ENCODE measurements at places on chromosomes 2 and 18.
A peak's percentile ranks its signal among the peaks of the same experiment; 100 is the strongest.

- DNase-seq: no peak
Observed at GRCh38 chr2:39607538-39608262, 58.0 kb upstream of the TMEM178A start.

GRCh38 chr2:26970244-26970927, at the start of gene MAPRE3:
Gene MAPRE3 (plus strand): TSS chr2:26970637. CDS start chr2:27022219, 51,582 bp downstream.
- peak; percentile 94 for DNase-seq

DNA sequence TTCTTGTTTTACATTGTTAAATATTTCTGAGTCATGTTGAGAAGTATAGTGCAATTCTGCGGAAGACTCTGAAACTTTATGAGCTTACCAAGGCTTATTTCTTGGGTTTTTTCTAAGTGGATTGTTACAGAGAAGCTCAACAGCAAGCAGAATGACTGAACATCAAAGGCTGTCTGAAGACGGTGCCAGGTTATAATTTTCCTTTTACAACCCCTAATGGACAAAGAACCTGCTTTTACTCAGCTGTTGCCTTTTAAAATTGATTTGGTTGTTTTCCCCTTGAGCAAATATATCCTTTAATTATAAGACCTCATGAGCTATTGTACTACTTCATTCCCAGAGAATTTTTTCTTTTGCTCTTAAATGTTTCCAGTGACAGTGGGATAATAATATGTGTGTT, 41.6 kb downstream of the LAMA3 start:
- DNase-seq: no peak

DNA sequence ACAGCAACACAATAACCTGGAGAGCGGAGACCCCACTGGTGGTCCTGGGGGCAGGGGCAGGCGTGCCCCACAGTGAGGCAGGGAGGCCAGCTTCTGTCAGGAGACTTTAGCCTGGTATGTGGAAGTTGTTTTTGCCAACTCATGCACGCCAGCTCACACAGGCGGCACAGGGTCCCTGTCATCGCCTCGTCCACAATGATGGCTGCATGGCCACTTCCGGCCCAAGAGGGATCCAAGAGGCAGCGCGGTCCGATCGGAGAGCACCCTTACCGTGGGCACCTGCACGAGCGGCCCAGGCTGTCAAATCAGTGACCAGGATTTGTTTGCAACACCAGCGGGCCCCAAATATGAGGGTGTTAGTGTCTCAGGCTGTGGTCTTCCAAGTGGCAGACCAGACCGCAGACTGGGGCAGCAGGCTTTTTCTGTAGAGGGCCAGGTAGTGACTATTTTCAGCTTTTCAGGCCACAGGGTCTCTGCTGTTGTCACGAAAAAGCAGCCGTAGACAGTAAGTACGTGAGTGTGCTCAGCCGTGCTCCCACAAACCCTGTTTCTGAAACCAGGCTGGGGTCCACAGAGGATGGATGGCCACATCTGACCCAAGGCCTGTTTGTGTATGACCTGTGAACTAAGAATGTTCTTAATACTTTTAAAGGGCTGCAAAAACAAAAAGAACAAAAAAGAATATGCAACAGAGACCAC, 21.2 kb downstream of the SNED1 start:
- DNase-seq: no peak

- no peak for DNase-seq
Observed at GRCh38 chr2:43223521-43224001, 2.8 kb downstream of the ZFP36L2 start.

DNA sequence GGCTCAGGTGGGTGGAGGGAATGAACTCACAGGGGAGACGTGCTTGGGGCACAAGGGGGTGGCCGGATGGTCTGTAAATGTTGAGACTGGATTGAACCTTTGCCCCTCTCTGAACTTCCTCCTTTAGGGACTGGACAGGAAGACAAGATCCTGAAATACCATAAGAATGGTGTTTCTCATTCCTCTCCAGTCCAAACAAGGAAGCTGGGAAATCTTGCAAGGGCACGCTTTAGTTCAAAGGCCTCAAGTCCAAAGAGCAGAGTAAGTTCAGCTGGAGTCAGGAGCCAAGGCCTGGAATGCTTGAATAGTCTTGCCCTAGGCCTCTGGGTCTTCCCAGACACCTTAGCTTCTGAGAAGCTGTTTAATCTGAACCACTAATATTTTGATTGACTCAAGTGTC, 52.4 kb upstream of the SIX3 start:
- no peak for DNase-seq

GRCh38 chr18:62863579-62864001, 148.2 kb downstream of the PHLPP1 start:
- DNase-seq: no peak

DNA sequence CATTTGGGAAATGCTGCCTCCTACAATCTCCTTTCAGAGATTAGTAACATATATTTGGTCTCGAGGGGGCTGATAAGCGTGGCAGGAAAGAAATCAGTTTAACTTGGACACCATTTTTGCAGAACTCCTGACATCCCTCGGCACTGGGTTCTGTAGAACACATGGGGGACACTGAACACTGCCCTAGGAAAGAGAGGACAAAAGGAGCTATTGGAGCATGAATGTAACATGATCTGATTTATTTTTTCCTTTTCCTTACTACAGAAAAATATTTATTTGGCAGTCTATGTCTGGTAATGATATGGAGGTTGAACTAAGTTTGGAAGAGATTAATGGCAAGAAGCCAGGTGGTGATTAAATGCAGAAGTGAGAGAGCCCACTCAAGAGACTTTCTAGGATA, 153.8 kb downstream of the AFF3 start:
- no peak for DNase-seq

DNA sequence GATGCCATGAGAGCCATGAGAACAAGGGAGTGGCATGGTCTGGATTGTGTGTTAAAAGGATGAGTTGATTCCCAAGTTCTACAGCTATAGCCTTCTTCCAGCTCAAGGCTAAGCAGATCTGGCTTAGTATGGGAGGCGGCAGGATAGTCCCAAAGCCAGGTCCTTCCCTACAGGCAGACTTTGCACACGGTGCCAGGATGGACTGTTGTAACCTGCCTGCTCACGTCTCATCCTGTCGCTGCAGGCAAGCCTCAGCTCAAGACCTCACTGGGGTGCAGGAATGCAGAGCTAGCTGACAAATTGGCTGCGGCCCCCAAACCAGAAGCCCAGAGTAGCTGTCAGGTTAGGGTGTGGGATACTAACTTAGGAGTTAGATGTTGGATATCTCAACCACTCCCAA, 28.8 kb upstream of the IGFBP5 start:
- DNase-seq: peak; percentile 18

GRCh38 chr2:108615480-108616090, 81.3 kb downstream of the LIMS1 start:
- no peak for DNase-seq

GRCh38 chr2:10007435-10007834, 35.9 kb upstream of the KLF11 start:
- DNase-seq: no peak

DNA sequence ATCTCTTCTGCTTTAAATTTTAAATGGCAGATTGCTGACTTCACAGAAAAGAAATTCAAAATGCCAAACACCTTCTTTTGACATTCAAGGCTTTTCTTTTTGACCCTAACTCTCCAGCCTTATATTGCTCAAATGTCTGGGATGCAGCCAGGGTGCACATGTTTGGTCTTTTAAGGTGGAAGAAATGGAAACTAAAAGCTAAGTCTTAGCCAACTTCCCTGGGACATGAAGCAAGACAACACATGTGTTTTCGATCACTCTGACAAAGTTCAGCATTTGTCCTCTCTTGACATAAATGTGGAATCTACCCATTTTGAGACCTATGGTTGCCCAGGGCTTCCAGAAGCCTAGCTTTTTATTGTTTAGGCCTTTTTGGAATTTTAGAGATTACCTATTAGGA, 161.6 kb downstream of the RDH14 start:
- no peak for DNase-seq

DNA sequence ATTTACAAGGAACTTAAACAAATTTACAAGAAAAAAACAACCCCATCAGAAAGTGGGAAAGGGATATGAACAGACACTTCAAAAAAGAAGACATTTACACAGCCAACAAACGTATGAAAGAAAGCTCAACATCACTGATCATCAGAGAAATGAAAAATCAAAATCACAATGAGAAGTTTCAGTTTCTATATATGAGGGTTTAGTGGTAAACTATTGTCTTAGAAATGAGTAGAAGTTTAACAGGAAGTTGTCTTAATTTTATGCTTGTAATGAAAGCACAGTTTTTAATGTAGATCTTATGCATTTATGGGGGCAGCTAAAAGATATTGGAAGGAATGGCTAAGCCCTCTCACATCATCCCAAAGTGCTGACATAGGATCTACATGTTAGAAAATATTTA, 325.4 kb downstream of the ERBB4 start:
- no peak for DNase-seq

DNA sequence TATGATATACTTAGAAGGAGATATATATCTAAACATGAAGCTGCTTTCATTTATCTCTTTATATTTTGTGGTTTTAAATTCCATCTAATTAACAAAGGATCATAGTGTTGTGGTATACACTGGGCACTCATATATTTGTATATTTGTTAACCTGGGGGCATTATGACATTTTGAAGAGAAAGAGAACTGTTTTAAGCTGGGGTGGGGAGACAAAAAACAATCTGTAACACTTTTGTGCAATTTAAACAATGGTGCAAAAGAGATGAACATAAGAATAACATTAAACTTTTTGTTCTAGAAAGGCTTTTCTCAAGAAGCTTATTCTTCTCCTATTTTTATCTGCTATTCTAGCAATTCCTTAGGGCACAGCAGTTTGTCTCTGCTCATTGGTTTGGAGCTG, 842.0 kb upstream of the CDH2 start:
- no peak for DNase-seq

GRCh38 chr2:165624470-165624800, 154.9 kb downstream of the CSRNP3 start:
- DNase-seq: no peak

DNA sequence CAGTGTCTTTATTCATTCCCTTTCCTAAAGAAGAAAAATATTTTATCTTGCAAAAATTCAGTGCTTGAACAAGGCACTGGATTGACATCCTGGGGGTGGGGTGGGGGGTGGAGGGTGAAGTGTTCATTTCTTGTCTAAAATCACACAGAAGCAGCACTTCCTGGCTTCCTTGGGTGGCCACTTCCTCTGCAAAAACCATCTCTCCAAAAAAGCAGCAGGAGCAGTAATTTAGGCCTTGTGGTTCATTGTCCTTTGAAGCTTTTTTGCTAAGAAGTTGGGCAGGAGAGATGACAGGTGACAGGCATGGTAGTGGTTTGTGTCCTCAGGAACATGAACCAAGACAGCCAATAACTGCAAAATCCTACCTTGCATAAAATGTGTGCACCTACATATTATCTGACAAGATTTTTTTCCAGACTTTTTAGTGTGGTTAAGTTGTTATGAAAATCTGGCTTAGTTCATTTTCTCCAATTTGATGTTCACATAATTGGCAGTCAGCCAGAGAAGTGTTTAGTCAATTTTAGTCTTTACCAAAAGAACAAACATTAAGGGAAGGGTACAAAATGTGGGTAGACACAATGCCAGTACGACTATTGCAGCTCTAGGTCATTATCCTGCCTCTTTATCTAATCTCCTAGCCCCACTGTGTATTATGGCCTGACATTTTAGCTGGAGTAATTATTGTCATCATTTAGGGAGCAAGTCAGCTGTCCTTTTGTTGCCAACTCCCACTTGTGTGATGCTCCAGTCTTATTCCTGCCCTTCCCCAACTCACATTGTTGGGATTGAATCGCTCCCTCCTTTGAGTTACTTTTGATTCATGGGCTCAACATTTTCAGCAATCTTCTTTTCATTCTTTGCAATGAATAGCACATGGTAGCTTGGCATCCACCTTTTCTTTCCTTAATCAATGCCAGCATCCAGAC, 177.2 kb downstream of the MYO3B start:
- DNase-seq: no peak

DNA sequence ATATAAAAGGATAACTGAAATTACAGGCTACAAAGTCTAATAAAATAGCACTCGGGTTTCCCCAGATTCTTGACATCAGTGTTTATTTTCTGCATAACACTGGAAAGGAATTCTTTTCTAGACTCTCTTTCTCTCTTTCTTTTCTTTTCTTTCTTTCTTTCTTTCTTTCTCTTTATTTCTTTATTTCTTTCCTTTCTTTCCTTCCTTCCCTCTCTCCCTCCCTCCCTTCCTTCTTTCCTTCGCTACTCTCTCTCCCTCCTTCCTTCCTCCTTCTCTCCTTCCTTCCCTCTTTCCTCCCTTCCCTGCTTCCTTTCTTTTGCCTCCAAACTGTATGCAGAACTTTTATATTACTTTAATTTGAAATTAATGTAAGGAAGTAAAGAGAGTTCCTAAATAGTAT, 64.5 kb upstream of the GPR45 start:
- DNase-seq: no peak

GRCh38 chr2:11482473-11483035, 16.6 kb upstream of the E2F6 start:
- peak; percentile 92 for DNase-seq

- DNase-seq: peak; percentile 97
Observed at GRCh38 chr2:97868986-97869721, 126.6 kb downstream of the TMEM131 start.

DNA sequence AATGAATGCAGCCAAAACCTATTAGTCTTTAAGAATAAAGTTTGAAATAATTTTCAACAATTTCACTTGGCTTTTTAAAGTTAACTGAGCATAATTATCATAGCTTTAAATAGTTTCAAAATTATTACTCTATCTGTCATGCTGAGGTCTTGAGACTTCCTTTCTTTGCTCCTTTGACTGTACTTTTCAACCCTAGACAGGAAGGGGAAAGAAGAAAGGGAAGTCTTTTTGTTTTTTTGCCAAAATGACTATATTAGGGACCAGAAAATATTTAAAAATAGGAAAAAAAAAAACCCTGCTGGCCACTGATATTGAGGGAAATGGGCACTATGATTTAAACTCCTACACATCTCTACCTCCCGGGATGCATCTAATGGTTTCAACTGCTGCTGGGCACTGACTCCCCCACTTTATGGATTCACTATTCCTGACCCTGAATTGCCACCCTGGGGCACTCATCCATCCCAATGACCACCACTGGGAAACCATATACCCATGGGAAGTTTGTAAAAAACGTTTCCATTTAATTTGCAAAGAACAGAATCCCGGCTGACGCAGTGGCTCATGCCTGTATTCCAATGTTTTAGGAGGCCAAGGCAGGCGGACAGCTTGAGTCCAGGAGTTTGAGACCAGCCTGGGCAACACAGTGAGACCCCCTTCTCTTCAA, 50.5 kb downstream of the GAREM1 start:
- no peak for DNase-seq

DNA sequence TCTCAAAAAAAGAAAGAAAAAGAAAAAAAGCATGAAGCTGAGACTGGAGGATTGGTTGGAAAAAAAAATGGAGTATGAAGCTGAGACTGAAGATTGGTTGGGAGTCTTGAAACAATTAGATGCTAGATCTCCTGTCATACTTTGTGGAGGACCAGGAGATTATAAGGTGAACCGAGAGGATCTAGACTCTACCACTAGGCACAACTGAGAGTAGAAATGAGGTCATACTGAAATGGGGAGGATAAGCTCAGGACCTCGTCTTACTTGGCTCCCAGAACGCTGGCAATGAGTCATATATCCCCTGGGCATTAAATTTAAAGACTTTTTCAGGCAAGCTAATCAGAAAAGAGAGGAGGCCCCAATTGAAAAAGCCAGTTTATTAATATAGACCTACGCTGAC, 3.3 kb upstream of the ORC2 start:
- no peak for DNase-seq

GRCh38 chr18:27838225-27838624, 338.7 kb downstream of the CDH2 start:
- DNase-seq: no peak

- DNase-seq: no peak
Observed at GRCh38 chr2:142236181-142236580, 105.4 kb upstream of the LRP1B start.

- peak; percentile 78 for DNase-seq
Observed at GRCh38 chr2:205903549-205904129, 182.3 kb downstream of the INO80D start.
